ENCODE measurements at places on chromosomes 6 and 20.

DNA sequence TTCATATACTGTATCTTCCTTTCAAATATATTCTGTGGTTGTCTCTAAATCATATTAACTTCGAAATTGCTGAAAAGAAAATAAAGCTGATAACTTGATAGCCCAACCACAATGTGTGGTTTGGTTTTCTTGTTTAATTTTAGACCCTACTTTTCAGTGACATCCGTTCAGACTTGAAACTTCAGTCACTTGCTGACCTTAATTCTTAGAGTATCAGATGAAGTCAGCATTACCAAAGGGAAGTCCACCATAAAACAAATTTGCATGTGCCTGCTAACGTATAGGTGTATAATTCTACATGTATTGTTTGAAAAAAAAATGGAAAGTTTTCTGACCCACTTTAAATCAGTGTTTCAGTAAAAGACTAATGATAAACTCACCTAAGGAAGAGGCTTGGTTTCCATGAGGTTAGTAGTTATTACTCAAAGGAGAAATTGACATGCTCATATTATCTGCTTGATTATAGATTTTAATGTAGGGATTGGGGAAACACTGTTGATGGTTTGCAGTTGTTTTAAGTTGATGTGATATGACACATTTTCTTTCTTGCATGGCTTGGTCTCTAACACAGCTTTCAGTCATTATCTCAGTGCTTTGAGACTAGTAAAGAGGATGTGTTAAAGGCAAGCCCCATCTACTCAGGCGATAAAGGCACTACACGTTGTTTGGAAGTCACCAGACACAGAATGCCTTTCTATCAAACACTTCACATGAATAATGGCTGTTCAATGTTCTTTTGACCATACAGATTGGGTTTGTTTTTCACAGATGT, 5.2 kb upstream of the IL17A start:
- no peak overlapping the region for H3K4me3 ChIP-seq
- H3K36me3 ChIP-seq = no peaks in the 10 kb centered on the region
- ATAC-seq = peak; percentile 39

- H3K4me1 ChIP-seq = peaks cover 34% of the 10 kb centered on the region
- H3K27ac ChIP-seq = peak overlapping the region; percentile 83
- H3K4me3 ChIP-seq = peak overlapping the region; percentile 67
- no peaks in the 10 kb centered on the region for H3K36me3 ChIP-seq
- no peaks in the 10 kb centered on the region for H3K27me3 ChIP-seq
Observed at GRCh38 chr6:143536461-143536865, 24.9 kb upstream of the FUCA2 start.

DNA sequence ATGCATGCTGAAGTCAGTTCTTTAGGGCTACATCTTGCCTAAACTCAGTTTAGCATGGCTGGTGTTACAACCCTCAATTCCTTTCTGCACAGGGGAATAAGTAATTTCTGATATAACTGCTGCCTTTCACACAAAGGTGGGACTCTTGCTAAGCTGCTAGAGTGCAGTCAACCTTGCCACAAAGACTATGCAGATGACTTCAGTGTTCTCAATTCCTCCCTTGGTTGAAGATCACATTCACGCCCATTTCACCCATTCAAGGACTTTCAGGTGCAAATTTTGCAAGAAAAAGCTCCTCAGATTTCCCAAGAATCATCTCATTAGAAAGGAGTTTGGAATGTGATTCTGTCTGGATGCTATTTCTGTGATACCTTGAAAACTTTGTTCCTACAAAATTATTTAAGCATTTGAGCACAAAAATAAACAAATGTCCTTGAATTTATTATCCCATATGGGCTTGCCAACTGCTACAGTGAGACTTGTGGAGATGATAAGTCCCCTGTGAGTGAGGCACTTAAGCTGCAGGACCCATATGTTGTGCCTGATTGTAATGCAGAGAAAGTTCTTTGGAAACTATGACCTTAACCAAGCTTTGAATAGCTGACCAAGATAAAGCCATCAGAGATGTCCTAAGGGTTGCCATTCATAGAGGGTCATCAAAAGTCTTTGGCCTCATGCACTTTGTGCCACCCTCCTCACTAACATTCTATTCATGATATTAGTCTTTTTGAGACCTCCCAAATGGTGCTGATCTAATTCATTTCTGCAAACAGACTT, 111.8 kb downstream of the PLCB4 start:
- no peak overlapping the region for H3K27ac ChIP-seq
- no peaks in the 10 kb centered on the region for H3K27me3 ChIP-seq
- H3K4me1 ChIP-seq = no peaks in the 10 kb centered on the region
- ATAC-seq = no peak
- H3K36me3 ChIP-seq = no peaks in the 10 kb centered on the region

- H3K36me3 ChIP-seq = no peaks in the 10 kb centered on the region
- H3K4me1 ChIP-seq = no peaks in the 10 kb centered on the region
- no peak for ATAC-seq
- H3K27ac ChIP-seq = no peak overlapping the region
Observed at GRCh38 chr6:125678601-125679000, 70.8 kb upstream of the HEY2 start.

- H3K27ac ChIP-seq = no peak overlapping the region
- no peak overlapping the region for H3K4me3 ChIP-seq
Observed at GRCh38 chr20:11445891-11446290, 471.8 kb upstream of the BTBD3 start.

DNA sequence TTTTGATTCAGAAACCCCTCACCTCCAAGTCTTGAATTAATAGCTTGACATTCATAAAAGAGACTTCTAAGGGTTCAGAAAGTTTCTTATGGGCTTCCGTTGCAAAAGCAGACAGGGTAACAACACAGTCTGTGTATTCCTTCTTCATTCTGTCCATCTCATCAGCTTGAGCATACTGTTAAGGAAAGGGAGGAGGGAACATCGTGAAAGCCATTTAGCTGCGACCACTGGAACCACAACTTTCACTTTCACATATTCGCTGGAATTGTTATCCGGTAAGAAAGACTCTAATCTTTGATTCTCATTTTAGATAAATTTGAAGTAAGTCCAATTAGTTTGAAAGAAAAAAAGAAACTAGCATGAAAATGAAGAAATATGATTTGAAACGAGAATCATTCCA, 174.4 kb downstream of the SYNE1 start:
- no peak overlapping the region for H3K27ac ChIP-seq
- H3K27me3 ChIP-seq = peaks cover 21% of the 10 kb centered on the region
- H3K4me1 ChIP-seq = no peaks in the 10 kb centered on the region
- H3K36me3 ChIP-seq = no peaks in the 10 kb centered on the region

GRCh38 chr6:48109944-48110343, 1.1 kb downstream of the PTCHD4 start:
- no peak for ATAC-seq
- H3K4me3 ChIP-seq = no peak overlapping the region
- no peaks in the 10 kb centered on the region for H3K36me3 ChIP-seq
- no peaks in the 10 kb centered on the region for H3K27me3 ChIP-seq

- peak within 1 kb of the TSS; percentile 80 for H3K27ac ChIP-seq
- peaks cover 30% of the 10 kb centered on the region for H3K4me1 ChIP-seq
- H3K4me3 ChIP-seq = peak within 1 kb of the TSS; percentile 84
- H3K27me3 ChIP-seq = no peaks in the 10 kb centered on the region
- no peaks in the 10 kb centered on the region for H3K36me3 ChIP-seq
Observed at GRCh38 chr20:36951198-36951978, at the start of gene SAMHD1. TSS of gene SAMHD1 (minus strand) at chr20:36951708. CDS start at chr20:36951643, 65 bp downstream.

GRCh38 chr6:63743691-63744090, 108.1 kb downstream of the PHF3 start:
- peaks cover 23% of the 10 kb centered on the region for H3K27me3 ChIP-seq
- no peaks in the 10 kb centered on the region for H3K4me1 ChIP-seq
- peaks cover 26% of the 10 kb centered on the region for H3K36me3 ChIP-seq
- ATAC-seq = no peak
- no peak overlapping the region for H3K27ac ChIP-seq
- H3K4me3 ChIP-seq = no peak overlapping the region

- H3K27ac ChIP-seq = no peak overlapping the region
- H3K4me1 ChIP-seq = no peaks in the 10 kb centered on the region
- no peak overlapping the region for H3K4me3 ChIP-seq
- no peak for ATAC-seq
Observed at GRCh38 chr20:12315652-12316051, 398.0 kb downstream of the BTBD3 start.

GRCh38 chr6:153149891-153150290, 18.8 kb upstream of the RGS17 start:
- no peak overlapping the region for H3K27ac ChIP-seq
- H3K4me3 ChIP-seq = no peak overlapping the region
- no peak for ATAC-seq
- H3K4me1 ChIP-seq = no peaks in the 10 kb centered on the region
- H3K27me3 ChIP-seq = no peaks in the 10 kb centered on the region
- H3K36me3 ChIP-seq = no peaks in the 10 kb centered on the region

DNA sequence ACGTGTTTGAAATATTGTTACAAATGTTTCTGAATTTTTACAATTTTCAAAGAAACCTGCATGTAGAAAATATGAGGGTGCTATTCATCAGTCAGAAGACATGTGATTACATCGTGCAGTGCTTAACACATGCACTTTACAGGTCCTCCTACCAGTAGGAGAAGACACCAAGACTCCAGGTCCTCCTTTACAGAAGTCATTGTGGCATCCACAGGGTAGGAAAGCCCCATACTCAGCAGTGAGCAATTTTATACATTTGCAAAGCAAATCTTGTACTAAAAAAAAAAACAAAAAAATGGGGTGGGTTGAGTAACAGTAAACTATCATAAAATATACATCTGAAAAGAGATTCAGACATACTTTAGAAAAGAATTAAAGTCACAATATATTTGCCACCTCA, 14.0 kb downstream of the TPD52L1 start:
- peaks cover 25% of the 10 kb centered on the region for H3K27me3 ChIP-seq
- H3K4me3 ChIP-seq = no peak overlapping the region
- H3K27ac ChIP-seq = no peak overlapping the region
- H3K4me1 ChIP-seq = no peaks in the 10 kb centered on the region
- H3K36me3 ChIP-seq = no peaks in the 10 kb centered on the region
- ATAC-seq = no peak

DNA sequence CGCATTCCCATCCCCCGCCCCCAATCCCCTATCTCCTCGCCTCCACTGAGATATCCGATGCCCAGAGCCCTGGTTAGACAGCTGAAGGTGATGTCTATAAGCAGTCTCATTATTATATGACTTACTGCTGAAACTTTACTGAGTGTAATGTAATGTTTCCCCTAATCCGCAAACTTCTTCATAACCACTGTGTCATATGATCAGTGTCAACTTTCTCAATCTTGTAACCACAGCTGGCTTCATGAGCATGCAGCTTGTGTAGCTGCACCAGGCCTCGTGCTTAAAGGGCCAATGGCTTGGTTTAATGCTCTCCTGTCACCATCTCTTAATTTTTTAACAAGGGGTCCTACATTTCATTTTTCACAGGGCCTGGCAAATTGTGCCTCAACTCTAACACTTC, 8.1 kb downstream of the ASIP start:
- peak overlapping the region; percentile 21 for H3K27ac ChIP-seq
- H3K4me1 ChIP-seq = peaks cover 14% of the 10 kb centered on the region
- peak; percentile 93 for ATAC-seq
- no peaks in the 10 kb centered on the region for H3K27me3 ChIP-seq

GRCh38 chr6:148392671-148393070, 50.0 kb downstream of the SASH1 start:
- H3K27ac ChIP-seq = no peak overlapping the region
- peaks cover 42% of the 10 kb centered on the region for H3K27me3 ChIP-seq
- no peak overlapping the region for H3K4me3 ChIP-seq
- H3K36me3 ChIP-seq = no peaks in the 10 kb centered on the region
- no peaks in the 10 kb centered on the region for H3K4me1 ChIP-seq
- no peak for ATAC-seq

- H3K27ac ChIP-seq = no peak overlapping the region
- peaks cover 21% of the 10 kb centered on the region for H3K4me1 ChIP-seq
- H3K36me3 ChIP-seq = peaks cover 22% of the 10 kb centered on the region
Observed at GRCh38 chr6:150895928-150896632, 30.6 kb downstream of the MTHFD1L start.

GRCh38 chr20:8389381-8390036, 257.4 kb downstream of the PLCB1 start:
- H3K4me1 ChIP-seq = no peaks in the 10 kb centered on the region
- no peak for ATAC-seq
- no peak overlapping the region for H3K4me3 ChIP-seq
- H3K27ac ChIP-seq = no peak overlapping the region
- H3K27me3 ChIP-seq = peaks cover 17% of the 10 kb centered on the region
- H3K36me3 ChIP-seq = no peaks in the 10 kb centered on the region

- no peaks in the 10 kb centered on the region for H3K4me1 ChIP-seq
- H3K4me3 ChIP-seq = no peak overlapping the region
- H3K36me3 ChIP-seq = no peaks in the 10 kb centered on the region
- ATAC-seq = no peak
- H3K27ac ChIP-seq = no peak overlapping the region
Observed at GRCh38 chr6:165451838-165452237, 142.4 kb upstream of the C6orf118 start.

DNA sequence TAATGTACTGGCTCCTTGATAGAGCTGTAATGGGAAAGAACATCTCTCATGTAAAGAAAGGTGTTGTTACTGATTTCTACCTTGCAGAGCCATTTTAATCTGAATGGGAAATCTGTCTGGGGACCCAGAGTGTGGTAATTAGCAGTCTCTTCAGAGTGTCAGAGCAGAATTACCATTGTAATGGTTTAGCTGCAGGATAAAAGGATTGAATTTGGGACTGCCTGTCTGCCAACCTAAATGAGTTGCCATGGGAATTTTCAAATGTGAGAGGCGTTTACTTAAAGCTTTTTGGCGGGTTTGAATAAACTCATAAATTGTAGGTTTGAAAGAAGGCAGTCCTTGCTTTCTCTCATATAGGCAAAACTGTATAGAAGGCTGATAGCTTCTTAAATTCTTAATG, 128.8 kb downstream of the QKI start:
- no peak overlapping the region for H3K4me3 ChIP-seq
- H3K4me1 ChIP-seq = peaks cover 20% of the 10 kb centered on the region
- no peak for ATAC-seq
- H3K27ac ChIP-seq = no peak overlapping the region
- H3K36me3 ChIP-seq = peaks cover 34% of the 10 kb centered on the region
- H3K27me3 ChIP-seq = no peaks in the 10 kb centered on the region

DNA sequence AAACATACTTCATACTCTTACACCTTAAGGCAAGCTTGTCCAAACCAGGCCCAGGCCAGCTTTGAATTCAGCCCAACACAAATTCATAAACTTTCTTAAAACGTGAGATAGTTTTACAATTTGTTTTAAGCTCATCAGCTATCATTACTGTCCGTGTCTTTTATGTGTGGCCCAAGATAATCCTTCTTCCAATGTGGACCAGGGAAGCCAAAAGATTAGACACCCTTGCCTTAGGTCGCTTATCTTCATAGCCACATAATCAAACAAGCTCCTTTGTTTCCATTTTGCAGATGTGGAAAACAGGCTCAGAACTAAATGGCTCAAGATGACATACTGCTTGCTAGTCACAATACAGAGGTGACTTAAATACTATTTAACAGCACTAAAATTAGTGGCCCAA, 6.0 kb downstream of the SALL4 start:
- ATAC-seq = no peak
- H3K27me3 ChIP-seq = peaks cover 56% of the 10 kb centered on the region

GRCh38 chr20:39268981-39269461, 306.9 kb downstream of the DHX35 start:
- ATAC-seq = peak; percentile 81
- H3K4me3 ChIP-seq = no peak overlapping the region
- H3K4me1 ChIP-seq = no peaks in the 10 kb centered on the region
- no peak overlapping the region for H3K27ac ChIP-seq
- H3K36me3 ChIP-seq = no peaks in the 10 kb centered on the region
